Sigmoid colon (tissue), 7 donors: ENCODE measurements at places on chromosomes 11 and 22. TPM values are rescaled to one million over a fixed set of nuclear protein-coding genes. Genes with fewer than 3 reads are reported as not detected.
A peak's percentile ranks its signal among the peaks of the same experiment; 100 is the strongest.

- H3K36me3 ChIP-seq = peaks cover 22% of the 10 kb centered on the region
- no peak overlapping the region for H3K27ac ChIP-seq
- no peaks in the 10 kb centered on the region for H3K4me1 ChIP-seq
- H3K4me3 ChIP-seq = no peak overlapping the region
- no peaks in the 10 kb centered on the region for H3K27me3 ChIP-seq
- no peak for DNase-seq
These were observed 37.4 kb upstream of the NCR3LG1 start for GRCh38 chr11:17314232-17314547.

- no peaks in the 10 kb centered on the region for H3K4me1 ChIP-seq
- no peak overlapping the region for H3K4me3 ChIP-seq
- H3K27me3 ChIP-seq = no peaks in the 10 kb centered on the region
- no peak overlapping the region for H3K27ac ChIP-seq
These were observed 152.9 kb downstream of the SNX19 start for GRCh38 chr11:130763087-130763980.

- peak; percentile 88 for DNase-seq
- peak overlapping the region; percentile 40 for H3K4me3 ChIP-seq
- H3K36me3 ChIP-seq = no peaks in the 10 kb centered on the region
- H3K27ac ChIP-seq = peak overlapping the region; percentile 89
- H3K27me3 ChIP-seq = no peaks in the 10 kb centered on the region
- H3K4me1 ChIP-seq = no peaks in the 10 kb centered on the region
These were observed 19.9 kb downstream of the PACSIN2 start for GRCh38 chr22:42994917-42995562.

- no peak overlapping the region for H3K27ac ChIP-seq
- no peaks in the 10 kb centered on the region for H3K36me3 ChIP-seq
- H3K4me1 ChIP-seq = no peaks in the 10 kb centered on the region
- no peaks in the 10 kb centered on the region for H3K27me3 ChIP-seq
These were observed 313.5 kb downstream of the MIAT start for GRCh38 chr22:26970809-26971394.

- DNase-seq = no peak
- no peaks in the 10 kb centered on the region for H3K36me3 ChIP-seq
- H3K4me1 ChIP-seq = peaks cover 4% of the 10 kb centered on the region
- H3K27me3 ChIP-seq = peaks cover 17% of the 10 kb centered on the region
These were observed 22.6 kb upstream of the PKNOX2 start for GRCh38 chr11:125141686-125142535.

LIF gene
- 0.33 TPM for total RNA-seq

- H3K4me1 ChIP-seq = no peaks in the 10 kb centered on the region
- peak overlapping the region; percentile 9 for H3K4me3 ChIP-seq
- DNase-seq = peak; percentile 69
- H3K27me3 ChIP-seq = no peaks in the 10 kb centered on the region
- H3K27ac ChIP-seq = peak overlapping the region; percentile 90
These were observed 78.3 kb upstream of the KCNQ1OT1 start for GRCh38 chr11:2777871-2778629.

CYB5R2 gene
- total RNA-seq = 2.6 TPM

DNA sequence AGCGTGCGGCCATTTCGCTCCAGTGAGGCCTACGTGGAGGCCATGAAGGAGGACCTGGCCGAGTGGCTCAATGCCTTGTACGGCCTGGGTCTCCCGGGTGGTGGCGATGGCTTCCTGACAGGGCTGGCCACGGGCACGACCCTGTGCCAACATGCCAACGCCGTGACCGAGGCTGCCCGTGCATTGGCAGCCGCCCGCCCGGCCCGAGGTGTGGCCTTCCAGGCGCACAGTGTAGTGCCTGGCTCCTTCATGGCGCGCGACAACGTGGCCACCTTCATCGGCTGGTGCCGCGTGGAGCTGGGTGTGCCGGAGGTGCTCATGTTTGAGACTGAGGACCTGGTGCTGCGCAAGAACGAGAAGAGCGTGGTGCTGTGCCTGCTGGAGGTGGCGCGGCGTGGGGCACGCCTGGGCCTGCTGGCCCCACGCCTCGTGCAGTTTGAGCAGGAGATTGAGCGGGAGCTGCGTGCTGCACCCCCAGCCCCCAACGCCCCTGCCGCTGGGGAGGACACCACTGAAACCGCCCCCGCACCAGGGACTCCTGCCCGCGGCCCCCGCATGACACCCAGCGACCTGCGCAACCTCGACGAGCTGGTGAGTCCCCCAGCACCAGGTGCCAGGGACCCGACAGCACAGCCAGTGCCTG lies 1.8 kb downstream of the GAS2L1 start:
- peak overlapping the region; percentile 86 for H3K27ac ChIP-seq
- H3K4me3 ChIP-seq = peak overlapping the region; percentile 94
- H3K27me3 ChIP-seq = peaks cover 2% of the 10 kb centered on the region
- H3K4me1 ChIP-seq = peaks cover 56% of the 10 kb centered on the region

KCNQ1OT1 gene
- 1.4 TPM for total RNA-seq

GRCh38 chr11:86990515-86990914 lies 35.3 kb upstream of the FZD4 start:
- no peak overlapping the region for H3K27ac ChIP-seq
- no peaks in the 10 kb centered on the region for H3K36me3 ChIP-seq
- peaks cover 18% of the 10 kb centered on the region for H3K4me1 ChIP-seq
- no peak for DNase-seq
- H3K27me3 ChIP-seq = no peaks in the 10 kb centered on the region

- DNase-seq = peak; percentile 74
- no peaks in the 10 kb centered on the region for H3K4me1 ChIP-seq
- H3K27me3 ChIP-seq = no peaks in the 10 kb centered on the region
- no peak overlapping the region for H3K4me3 ChIP-seq
- H3K36me3 ChIP-seq = no peaks in the 10 kb centered on the region
These were observed 1.7 kb downstream of the STX3 start for GRCh38 chr11:59756845-59757244.

PLAAT4 gene
- total RNA-seq = 41.3 TPM

DNA sequence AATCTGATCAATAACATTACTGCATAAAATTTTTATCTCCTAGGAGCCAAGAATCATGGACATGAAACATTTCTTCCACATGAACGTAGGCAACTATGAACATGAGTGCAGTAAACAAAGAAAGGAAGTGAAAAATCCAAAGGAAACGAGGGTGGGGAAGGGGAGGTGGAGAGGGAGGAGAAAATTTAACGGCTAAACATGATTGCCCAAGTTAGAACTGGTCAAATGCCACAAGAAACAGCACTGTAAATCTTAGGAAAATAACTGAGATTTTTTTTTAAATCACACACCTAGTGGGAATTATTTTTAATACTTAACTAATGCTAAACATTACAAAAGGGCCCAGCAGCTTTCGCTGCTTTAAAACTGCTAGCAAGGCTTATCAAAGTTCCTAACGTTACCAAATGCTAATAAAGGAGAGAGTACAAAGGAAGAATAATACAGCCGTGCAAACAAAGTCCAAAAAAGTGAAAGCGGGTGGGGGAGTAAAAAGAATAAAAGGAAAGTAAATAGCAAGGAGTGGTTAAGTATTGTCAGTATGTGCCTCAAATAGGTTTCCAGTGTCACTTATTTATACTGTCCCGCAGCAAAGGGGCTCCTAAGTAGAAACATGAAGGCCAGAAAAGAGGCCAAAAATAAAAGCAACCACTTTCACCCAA lies 13.7 kb downstream of the NARS2 start:
- no peak for DNase-seq
- no peaks in the 10 kb centered on the region for H3K36me3 ChIP-seq
- no peak overlapping the region for H3K4me3 ChIP-seq
- H3K27ac ChIP-seq = peak overlapping the region; percentile 63
- peaks cover 18% of the 10 kb centered on the region for H3K4me1 ChIP-seq

DNA sequence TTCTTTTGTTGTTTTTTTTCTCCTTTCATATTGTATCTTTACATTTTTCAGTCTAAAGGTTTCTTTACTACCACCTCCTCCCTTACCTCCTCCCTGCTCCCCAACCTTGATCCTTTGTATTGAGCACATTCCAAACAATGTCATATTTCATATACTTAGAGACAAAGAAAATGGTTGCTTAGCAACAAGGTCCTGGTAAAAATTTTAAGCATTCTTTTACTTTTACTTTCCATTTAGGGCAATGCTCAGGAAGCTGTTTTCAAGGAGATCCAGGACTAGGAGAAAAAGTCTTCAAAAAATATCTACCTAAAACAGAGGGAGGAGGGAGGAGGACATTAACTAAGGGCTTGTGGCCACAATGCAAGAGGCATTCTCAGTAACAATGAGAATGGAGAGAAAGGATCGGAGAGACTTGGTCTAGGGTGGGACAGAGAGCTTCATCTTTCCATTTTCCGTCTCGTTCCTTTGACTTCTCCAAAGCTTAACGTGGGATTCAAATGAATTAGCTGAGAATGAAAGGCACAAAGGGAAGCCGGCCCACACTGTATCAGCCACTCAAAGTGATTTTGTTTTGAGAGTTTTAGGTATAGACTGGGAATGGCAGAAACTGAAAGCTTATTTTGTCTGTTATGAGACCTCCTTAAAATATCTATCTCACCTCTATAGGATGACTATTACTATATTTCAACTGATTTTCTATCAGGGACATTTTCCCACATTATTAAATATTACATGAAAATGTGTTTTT lies 455.7 kb downstream of the RAB38 start:
- DNase-seq = no peak
- no peaks in the 10 kb centered on the region for H3K36me3 ChIP-seq
- no peaks in the 10 kb centered on the region for H3K27me3 ChIP-seq
- no peak overlapping the region for H3K27ac ChIP-seq
- no peak overlapping the region for H3K4me3 ChIP-seq

DNA sequence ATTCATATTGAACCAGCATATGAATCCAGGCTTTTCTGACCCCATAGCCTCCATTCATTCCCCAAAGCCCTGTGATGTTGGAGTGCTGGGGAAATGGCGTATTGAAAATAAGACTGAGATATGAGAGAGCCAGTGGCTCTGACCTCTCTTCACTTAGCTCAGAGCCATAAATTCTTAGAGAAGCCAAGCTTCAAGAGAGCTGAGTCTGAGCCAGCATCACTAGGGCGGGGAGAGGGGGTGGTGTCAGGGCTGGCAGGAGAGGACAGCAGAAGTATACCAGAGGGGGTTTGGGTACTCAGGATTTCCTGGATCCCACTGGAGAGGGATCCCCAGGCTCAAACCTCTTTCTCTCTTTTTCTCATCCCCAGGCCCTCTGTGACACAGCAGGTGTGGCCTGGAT lies 16.7 kb upstream of the MOGAT2 start:
- no peak overlapping the region for H3K27ac ChIP-seq
- peaks cover 2% of the 10 kb centered on the region for H3K4me1 ChIP-seq
- no peak for DNase-seq
- H3K4me3 ChIP-seq = no peak overlapping the region
- no peaks in the 10 kb centered on the region for H3K27me3 ChIP-seq

DNA sequence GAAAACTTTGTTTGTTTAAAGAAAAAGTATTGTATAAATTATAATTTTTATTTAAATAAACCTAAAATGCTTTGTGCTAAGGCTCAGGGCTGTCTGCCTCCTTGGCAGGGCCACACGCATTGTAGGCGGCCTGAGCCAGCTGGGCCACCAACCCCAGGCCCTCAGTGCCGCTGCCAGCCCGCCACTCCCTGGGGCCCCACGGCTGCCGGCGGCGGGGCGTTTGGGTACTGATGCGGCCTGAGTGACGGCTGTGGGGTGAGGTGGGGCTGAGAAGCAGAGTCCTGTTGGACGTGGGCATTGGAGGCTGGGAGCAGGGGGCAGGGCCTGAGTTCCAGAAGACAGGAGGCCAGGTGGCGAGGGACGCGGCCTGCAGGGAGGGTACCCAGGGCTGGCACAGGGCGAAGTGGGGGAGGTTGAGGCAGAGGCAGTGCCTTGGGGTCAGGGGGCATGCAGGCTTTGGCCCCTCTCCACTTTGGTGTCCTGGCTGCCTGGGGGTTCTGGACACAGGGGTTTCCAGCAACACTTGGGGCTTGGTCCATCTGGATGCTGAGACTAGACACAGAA lies 58.3 kb downstream of the CERK start:
- no peaks in the 10 kb centered on the region for H3K4me1 ChIP-seq
- no peak for DNase-seq
- no peak overlapping the region for H3K27ac ChIP-seq
- H3K27me3 ChIP-seq = no peaks in the 10 kb centered on the region
- H3K36me3 ChIP-seq = peaks cover 21% of the 10 kb centered on the region
- no peak overlapping the region for H3K4me3 ChIP-seq

C11orf21 gene
- total RNA-seq = not detected

PATE2 gene
- not detected for total RNA-seq

GRCh38 chr11:35360055-35360530 lies 59.3 kb downstream of the SLC1A2 start:
- no peaks in the 10 kb centered on the region for H3K36me3 ChIP-seq
- H3K27me3 ChIP-seq = no peaks in the 10 kb centered on the region
- H3K4me3 ChIP-seq = no peak overlapping the region
- peaks cover 32% of the 10 kb centered on the region for H3K4me1 ChIP-seq
- DNase-seq = no peak

- H3K4me3 ChIP-seq = no peak overlapping the region
- no peaks in the 10 kb centered on the region for H3K36me3 ChIP-seq
- no peaks in the 10 kb centered on the region for H3K27me3 ChIP-seq
- H3K27ac ChIP-seq = peak overlapping the region; percentile 27
- H3K4me1 ChIP-seq = peaks cover 17% of the 10 kb centered on the region
- no peak for DNase-seq
These were observed 3.0 kb downstream of the DKK3 start for GRCh38 chr11:12005476-12005875.

GRCh38 chr22:23220485-23221350 lies 40.4 kb downstream of the BCR start:
- no peak for DNase-seq
- peaks cover 75% of the 10 kb centered on the region for H3K4me1 ChIP-seq
- no peaks in the 10 kb centered on the region for H3K36me3 ChIP-seq
- no peaks in the 10 kb centered on the region for H3K27me3 ChIP-seq
- no peak overlapping the region for H3K27ac ChIP-seq

GAL gene
- total RNA-seq = 11.8 TPM

GGTLC3 gene
- not detected for total RNA-seq

DNA sequence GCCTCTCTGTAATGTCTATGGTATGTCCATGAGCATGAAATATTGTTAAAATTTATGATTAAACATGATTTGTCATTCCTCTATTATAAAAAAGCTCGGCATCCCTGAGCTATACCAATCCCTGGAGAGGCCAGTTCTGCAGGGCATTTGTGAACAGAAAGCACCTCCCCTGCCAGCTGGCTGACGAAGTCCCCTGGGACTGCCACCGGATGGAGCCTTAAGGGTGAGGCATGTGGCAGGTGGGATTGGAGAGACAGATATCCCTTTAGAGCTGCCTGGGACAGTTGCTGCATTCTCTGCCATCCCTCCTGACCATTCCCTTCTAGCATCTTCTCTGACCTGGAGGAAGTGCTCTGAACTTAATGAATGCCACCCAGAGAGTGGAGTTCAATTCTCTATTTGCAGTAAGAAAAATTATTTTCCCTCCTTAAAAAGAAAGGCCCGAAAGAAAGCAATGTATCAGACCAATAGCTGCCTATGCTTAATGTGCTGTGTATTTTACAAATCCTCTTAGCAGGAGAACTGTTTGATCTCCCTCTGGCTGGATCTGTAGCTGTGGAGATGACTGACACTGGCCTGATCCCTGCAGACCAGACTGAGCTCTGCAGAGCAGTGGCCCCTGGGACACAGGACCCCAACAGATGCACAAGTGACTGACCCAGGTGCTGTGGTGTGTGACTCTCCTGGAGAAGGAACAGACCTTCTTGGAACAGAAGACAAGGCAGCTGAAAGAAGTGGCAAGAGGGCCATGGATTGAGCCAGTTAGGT lies 219.0 kb upstream of the NAV2 start:
- no peak for DNase-seq
- no peaks in the 10 kb centered on the region for H3K36me3 ChIP-seq
- H3K4me1 ChIP-seq = peaks cover 3% of the 10 kb centered on the region
